ENCODE measurements at places on chromosomes 13 and 19.

GRCh38 chr13:97301382-97302095 lies 79.4 kb downstream of the MBNL2 start:
- DNase-seq: no peak

- no peak for DNase-seq
Measured at GRCh38 chr13:110426735-110427134, 119.7 kb downstream of the COL4A2 start.

GRCh38 chr19:46993622-46994021 lies 26.0 kb upstream of the NPAS1 start:
- no peak for DNase-seq

GRCh38 chr13:95382411-95382810 lies 81.2 kb upstream of the ABCC4 start:
- no peak for DNase-seq

- no peak for DNase-seq
Measured at GRCh38 chr19:7492558-7492957, 3.7 kb upstream of the PEX11G start.

DNA sequence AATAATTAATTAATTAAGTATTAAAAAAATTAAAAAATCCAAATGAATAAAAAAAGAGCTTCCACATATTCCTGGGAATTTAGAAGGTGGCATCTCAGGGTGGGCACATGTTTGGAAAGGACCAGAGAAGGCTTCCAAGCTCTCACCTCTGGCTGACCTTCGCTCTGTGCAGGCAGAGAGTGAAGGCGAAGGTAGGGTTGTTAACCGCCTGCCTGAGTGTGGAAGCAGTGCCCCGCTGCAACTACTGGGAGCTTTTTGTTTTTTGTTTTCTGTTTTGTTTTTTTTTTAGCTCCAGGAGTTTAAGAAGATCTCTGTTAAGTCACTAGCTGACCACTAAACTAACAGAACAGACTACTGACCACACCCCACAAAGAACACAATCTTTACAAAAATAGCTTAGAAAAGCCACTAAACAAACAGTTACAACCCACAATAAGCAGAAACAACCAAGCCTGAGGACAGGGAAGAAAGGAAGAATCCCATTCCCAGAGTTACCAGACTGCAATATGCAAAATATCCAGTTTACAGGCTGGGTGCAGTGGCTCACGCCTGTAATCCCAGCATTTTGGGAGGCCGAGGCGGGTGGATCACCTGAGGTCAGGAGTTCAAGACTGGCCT lies 11.4 kb downstream of the ZNF541 start:
- no peak for DNase-seq

GRCh38 chr13:84985860-84986259 lies 813.4 kb downstream of the SLITRK6 start:
- DNase-seq: no peak

DNA sequence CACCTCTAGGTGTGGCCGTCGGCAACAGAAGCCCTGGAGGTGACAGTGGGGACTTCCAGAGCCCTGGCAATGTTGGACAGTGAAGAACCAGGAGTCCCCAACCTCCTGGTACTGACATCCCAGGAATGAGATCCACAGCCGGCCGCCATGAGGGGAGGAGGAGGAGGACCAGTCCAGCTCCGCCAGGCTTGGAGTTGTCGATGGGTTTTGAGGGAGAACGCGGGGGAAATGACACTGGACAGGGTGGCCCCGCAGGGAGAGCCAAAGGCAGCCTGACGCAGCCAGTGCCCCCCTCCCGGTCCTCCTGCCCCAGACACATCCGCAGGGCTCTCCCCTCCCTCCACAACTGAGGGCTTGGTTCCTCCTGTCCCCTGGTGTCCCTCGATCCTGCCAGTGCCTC lies 57.9 kb downstream of the SPACA7 start:
- no peak for DNase-seq

GRCh38 chr13:26946684-26947343 lies 186.2 kb upstream of the GPR12 start:
- peak; percentile 66 for DNase-seq

GRCh38 chr19:10911579-10912363 lies 16.7 kb downstream of the YIPF2 start:
- no peak for DNase-seq

Measured in AG10803 (cell line).